ENCODE measurements at places on chromosomes 3 and 15. TPM values are rescaled to one million over a fixed set of nuclear protein-coding genes. Genes with fewer than 3 reads are reported as not detected.

TSEN2 gene
- total RNA-seq: 15.9 TPM

ACKR2 gene
- total RNA-seq: under 0.01 TPM

FGF12 gene
- total RNA-seq: not detected

ITGB5 gene
- total RNA-seq: 67.3 TPM

PRKCI gene
- 29.0 TPM for total RNA-seq

SKOR1 gene
- not detected for total RNA-seq

MEX3B gene
- total RNA-seq: 7.9 TPM

FAM107A gene
- total RNA-seq: 1.3 TPM

AHSG gene
- total RNA-seq: not detected

SORD gene
- 30.8 TPM for total RNA-seq

FETUB gene
- total RNA-seq: not detected

ZNF620 gene
- total RNA-seq: 0.67 TPM

PLAAT1 gene
- not detected for total RNA-seq

APEH gene
- 110 TPM for total RNA-seq

MRPL47 gene
- total RNA-seq: 30.1 TPM

TM4SF4 gene
- total RNA-seq: not detected

CPN2 gene
- not detected for total RNA-seq

MKRN3 gene
- total RNA-seq: under 0.01 TPM

CLDN16 gene
- total RNA-seq: not detected

GATA2 gene
- 2.8 TPM for total RNA-seq

P2RY14 gene
- not detected for total RNA-seq

UROC1 gene
- total RNA-seq: not detected

SCAANT1 gene
- total RNA-seq: not detected

HCN4 gene
- total RNA-seq: not detected

WDR93 gene
- total RNA-seq: 0.15 TPM

KNG1 gene
- not detected for total RNA-seq

ZDHHC19 gene
- not detected for total RNA-seq

CNTN4 gene
- total RNA-seq: not detected

VGLL3 gene
- 15.8 TPM for total RNA-seq

LRTM1 gene
- not detected for total RNA-seq

PTPN9 gene
- total RNA-seq: 20.1 TPM

AMT gene
- 2.5 TPM for total RNA-seq

GOLGA6L26 gene
- not detected for total RNA-seq

PAQR5 gene
- 1.2 TPM for total RNA-seq

ENTPD3 gene
- total RNA-seq: under 0.01 TPM

STRIT1 gene
- total RNA-seq: not detected

KIF9 gene
- 4.2 TPM for total RNA-seq

PLA2G4E gene
- not detected for total RNA-seq

FAM3D gene
- total RNA-seq: not detected

Data from bronchus fibroblast of lung (primary cell).